CD4-positive, alpha-beta T cell treated with Interferon gamma for 1 hour (primary cell): ENCODE measurements at places on chromosomes 7 and 10.

DNA sequence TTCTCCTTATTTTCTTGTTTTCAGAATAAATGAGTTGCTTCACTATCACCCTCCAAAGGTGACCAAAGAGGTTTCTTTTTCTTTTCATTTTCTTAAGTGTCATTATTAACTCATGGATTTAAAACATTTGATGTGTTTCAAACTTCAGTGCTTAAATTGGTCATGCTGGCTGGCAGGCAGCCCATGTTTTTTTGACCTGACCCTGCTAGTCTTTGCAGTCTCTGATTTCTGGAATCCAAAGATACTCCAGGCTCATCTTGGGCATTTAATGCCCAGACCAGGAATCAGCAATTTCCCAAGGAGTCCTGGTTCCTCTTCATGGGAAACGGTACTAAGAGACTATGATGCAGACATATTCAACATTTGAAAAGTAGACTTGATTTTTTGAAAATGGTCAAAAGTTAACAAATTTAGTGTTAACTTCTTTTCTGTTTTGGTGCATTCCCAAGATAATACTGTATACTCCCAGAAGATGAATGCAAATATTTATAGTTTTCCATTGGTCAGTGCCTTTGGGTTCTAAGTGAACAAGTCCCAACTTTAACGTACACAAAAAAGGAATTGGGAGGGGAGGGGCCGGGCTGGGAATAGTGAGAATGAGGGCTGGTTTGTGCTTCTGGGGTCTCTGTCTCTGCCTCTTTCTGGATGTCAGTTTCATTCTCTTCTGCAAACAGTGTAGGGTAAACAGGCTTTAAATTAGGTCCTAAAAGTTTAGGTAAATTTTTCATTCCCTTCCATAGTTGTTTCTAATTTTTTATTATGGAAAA is 19.8 kb downstream of the NUB1 start:
- no peak for DNase-seq

DNA sequence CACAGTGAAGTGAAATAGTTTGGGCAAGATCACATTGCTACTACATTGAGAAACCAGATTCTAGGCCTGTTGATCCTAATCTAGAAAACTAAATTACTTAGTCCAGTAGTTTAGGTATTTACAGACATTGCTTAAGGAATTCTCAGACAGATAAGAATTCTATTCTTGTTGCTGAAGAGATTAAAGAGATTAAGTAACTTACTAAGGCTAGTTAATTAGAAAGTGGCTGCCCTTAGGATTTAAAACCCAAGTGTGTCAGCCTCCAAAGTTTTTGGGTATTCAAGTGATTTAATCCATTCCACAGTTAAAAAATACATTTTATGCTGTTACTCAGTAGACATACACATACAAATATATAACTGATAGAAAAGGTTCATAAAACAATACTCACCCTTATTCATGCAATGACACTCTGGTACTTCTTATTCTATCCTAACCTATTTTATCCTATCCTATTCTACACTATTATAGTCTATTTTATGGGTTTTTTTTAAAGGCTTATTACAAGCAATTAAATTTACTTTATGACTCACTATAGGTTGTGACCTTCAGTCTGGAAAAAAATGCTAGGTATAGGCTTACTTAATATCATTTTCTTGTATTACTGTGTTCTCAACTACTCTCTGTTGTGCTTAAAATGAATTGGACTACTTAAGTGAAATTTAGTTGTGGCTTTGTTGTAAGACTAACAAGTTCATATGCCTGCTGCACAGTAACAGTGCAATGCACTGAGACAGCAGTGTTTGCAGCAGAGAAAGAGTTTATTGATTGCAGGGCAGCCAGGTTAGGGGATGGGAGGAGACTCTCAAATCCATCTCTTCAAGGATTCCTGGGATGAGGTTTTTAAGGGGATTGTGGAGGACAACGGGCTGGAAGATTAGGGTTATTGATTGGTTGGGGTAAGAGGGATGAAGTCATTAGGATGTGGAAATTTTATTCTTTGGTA is 10.7 kb downstream of the SPAM1 start:
- no peak for DNase-seq

GRCh38 chr7:34315032-34315431 is 343.0 kb upstream of the NPSR1 start:
- DNase-seq: no peak

DNA sequence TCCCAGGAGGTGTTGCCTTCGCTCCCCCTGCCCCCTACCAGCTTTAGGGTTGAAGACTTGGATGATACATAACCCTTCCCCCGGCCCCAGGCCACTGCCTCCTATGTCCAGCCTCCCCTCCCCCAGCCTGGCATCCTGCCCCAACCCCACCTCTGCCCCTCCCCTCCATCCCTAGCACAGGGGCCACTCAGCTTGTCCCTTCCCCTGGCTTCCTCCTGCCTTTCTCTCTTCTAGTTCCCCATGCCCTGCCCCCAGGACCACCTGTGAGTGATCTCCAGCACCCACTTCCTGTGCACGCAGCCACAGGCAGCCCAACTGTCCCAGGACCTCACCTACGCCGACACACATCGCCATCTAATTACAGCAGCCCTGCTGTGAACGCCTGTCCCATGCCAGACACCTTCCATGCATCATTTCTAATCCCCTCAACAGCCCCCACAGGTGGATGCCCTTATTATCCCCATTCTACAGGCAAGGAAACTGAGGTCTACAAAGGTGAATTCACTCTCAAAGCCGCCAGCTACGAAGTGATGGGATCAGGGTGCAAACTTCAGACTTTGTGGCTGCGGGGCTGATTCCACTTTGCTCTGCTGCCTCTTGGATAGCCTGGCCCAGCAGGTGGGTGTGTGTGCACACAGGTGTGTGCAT is 82.4 kb upstream of the CHST15 start:
- DNase-seq: no peak

DNA sequence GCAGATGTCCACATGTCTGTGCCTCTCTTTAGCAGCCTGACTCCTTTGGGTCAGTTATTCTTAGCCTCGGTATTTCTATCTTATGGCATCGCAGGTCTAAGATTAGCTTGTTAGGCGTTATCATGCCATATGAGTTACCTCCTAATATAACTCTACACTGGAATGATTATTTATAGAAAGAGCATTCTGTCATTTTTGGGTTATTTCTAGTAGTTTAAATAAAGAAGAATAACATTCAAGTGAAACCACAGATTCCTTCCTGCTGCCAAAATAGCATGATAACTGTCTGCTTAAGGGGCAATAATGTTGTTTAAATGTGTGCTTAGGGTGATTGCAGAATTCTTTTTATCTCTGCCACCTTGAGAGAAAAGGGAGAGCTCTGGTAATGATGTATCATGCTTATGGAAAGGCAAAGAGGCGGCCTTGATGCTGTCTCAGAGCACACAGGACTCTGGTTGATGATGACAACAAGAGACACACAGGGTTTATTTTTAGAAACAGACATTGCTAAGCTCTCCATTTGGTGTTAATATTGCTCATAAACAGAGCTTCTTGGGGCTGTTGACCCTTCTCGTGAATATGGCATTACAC is 10.4 kb downstream of the HDAC9 start:
- no peak for DNase-seq

DNA sequence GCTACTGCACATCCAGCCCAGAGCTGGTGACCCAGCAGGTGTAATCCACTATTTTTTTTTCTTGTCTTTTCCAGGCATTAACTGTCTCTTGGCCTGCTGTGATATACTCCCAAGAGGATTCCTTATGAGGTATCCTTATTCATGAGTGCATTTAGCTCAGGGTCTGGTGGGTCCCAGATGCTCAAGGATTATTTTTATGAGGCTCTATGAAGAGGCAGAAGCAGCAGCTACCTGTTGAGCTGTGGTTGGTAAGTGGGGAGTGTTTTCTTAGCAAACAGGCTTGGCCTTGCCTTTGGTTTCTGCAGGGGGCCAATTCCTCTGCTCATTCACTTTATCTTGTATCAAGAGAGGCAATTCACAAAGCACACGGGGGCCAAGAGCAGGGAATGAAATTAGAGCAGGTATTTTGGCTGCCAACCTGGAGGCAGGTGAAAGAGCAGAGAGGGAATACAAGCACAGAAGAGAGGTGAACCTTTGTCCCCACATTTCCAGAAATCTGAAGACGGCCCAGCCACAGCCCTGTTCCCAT is 221.6 kb downstream of the TMEM178B start:
- DNase-seq: no peak

- no peak for DNase-seq
Measured at GRCh38 chr7:79451580-79451979, 1.9 kb downstream of the MAGI2 start.

GRCh38 chr7:105887569-105888189 is 11.3 kb upstream of the ATXN7L1 start:
- DNase-seq: no peak

- DNase-seq: no peak
Measured at GRCh38 chr10:122669045-122669444, 30.6 kb downstream of the C10orf120 start.

DNA sequence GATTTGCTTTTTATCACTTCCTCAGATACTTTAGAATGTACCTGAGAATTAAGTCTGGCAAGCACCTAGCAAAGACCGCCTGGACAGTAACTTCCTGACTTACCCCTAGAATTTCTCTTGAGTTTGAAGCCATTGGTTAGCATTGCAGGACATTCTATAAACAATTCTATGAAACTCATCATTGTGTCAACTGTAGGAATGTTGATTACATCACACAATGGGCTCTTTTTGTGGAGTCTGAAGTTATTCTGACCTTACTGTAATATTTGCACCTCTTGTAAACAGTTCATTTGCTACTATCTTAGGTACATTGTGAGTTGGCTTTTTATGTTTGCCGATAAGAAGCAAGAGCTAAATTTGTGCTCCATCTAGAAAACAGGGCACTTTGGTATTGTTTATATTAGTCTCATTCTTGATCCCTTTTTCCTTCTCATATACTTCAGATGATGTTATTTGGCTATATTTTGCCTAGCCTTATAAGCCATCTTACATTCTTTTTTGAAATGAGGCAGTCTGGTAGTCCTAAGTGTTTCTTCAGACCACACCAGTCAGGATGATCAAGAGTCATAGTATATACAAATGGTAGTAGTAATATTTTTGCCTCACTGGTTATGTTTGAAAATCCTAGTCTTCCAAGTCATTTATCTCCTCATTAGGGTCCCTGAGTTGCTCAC is 52.4 kb downstream of the CASD1 start:
- no peak for DNase-seq

GRCh38 chr7:2966466-2967078 is 77.1 kb downstream of the CARD11 start:
- DNase-seq: no peak

DNA sequence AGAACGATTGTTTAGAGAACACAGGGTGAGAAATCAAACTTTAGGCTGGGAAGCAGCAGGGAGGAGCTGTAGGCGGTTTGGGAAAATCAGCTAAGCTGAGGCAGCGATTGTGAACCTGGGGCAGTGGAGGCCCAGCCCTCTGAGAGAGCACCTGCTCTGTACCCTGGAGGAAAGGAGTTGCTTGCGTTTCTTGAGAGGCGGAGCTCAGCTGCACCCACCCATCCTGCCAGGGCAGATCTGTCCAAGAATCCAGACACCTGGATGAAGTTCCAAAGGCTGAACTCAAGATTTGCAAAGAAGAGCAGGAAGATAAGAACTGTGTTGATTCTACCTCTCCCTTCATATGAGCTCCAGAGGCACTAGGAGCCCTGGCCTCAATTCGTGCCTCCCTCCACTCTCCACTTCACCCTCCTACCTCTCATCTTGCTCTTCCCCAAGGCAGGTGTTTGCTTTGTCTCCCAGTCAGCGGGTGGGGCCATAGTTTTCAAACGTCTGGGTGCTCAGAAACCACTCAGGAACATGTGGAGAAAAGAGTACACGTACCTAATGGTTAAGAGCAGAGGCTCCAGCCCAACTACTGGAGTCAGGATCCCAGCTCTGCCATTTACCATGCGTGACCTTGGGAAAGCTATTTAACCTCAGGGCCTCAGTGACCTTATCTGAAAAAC is 21.5 kb upstream of the TMEM213 start:
- DNase-seq: no peak

- DNase-seq: no peak
Measured at GRCh38 chr7:108124820-108125219, 5.3 kb downstream of the LAMB4 start.

DNA sequence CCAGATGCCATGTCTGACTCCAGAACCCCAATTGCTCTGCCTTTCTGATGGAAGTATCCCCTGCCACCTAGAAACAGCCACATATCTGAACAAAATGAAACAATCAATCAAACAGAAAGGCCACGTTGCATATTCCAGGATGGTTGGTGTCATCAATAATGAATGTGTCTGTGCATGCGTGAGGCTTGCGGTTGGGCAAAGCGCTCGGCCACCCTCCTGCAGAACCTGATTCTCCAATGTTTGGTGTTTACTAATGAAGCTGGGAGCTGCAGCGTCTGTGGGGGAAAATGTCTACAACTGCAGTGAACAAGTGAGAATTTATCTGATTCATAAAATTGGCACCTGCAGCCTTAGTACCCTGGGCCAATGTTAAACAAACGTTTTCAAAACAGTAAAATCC is 121.2 kb upstream of the ADARB2 start:
- no peak for DNase-seq

DNA sequence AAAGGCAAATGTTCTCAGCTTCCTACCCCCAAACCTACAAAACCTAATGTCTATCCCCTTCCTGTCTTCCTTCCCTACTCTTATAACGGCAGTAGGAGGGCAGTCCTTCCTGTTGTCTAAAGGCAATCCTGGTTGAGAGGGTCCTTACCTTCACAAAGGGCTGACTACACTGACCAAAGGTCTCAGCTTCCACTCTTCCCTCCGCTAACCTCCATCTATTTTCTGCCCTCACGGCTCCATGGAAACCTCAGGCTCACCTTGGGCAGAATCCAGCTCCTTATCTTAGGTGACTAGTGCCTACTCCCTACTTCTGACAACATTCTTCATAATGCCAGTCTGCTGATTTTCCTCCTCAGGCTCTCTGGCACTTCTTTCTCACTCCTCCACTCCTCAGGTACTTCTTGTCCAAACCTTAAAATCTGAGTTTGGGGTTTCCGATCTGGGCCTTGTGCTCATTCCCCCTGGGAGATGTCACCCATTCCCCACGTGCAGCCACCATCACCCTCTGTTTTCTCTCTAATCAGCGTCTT is 542 bp downstream of the FBXL13 start:
- no peak for DNase-seq

GRCh38 chr7:123355576-123356190 is 155.9 kb upstream of the SLC13A1 start:
- no peak for DNase-seq

DNA sequence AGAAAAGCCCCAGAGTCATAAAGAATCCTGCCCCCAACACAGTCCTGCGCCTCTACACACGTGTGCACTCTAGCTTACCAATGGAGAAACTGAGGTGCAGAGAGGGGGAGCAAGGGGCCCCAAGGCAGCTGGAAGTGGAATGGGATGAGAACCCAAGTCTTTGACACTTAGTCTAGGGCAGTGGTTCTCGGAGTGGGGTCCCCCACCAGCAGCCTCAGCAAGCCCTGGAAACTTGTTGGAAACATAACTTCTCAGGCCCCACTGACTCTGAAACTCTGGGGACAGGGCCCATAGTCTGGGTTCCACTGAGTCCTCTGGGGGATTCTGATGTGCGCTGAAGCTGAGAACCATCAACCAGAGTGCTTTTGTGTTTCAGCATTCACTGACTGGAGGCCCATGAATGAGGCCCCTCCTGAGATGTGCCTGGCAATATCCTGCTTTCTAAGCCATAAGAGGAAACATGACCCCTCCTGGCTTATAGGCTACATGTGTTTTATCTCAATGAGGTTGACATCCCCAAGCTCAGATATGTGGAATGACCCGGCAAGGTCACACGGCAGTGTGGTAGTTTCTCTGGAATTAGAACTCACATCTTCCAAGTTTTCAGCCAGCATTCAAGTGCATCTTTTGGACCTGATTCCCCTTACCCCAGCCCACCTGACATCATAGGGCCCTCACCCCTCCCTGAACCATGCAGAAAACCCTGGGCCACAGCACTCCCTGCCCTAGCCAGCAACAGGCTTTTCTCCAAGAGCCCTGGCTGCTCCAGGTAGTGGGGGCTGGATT is 147.3 kb upstream of the PCBD1 start:
- DNase-seq: no peak
